ENCODE measurements at places on chromosomes 2 and 18.

- DNase-seq = no peak
Measured at GRCh38 chr2:130762031-130762909, 6.9 kb downstream of the AMER3 start.

DNA sequence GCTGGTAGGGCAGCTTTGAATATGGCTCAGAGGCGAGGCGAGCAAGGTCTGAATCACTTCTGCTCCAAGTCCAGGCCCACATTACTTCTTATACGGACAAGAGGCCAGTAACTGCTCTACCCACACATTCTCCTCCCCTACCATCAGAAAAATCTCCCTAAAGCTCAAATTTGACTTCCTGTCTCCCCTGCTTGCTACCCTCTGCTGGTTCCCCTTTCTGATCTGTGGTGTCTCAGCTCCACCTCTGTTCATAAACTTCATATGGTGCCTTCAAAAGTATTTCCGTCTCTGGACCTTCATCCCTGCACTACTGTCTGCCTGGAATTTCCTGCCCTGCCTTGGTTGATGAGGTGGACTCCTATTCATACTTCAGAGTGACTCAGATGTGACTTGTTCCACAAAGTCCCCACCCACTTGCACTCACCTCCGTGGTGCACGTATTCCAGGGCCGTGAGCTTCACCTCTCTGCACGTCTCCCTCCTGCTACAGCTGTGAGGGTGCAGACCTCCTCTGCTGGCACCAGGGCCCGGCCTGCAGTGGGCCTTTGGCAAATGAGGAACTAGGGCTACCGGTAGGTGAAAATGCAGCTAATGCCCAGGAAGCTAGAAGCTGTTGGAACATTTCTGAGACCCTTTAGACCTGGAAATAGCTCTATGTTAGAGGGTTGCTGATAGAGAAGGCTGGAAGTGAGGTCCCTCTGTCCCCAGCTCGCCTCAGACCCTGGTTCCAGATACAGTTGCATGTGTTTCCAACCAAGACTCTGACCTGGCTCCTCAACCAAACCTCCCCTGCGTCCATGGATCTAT, 24.6 kb upstream of the KCMF1 start:
- DNase-seq = no peak

DNA sequence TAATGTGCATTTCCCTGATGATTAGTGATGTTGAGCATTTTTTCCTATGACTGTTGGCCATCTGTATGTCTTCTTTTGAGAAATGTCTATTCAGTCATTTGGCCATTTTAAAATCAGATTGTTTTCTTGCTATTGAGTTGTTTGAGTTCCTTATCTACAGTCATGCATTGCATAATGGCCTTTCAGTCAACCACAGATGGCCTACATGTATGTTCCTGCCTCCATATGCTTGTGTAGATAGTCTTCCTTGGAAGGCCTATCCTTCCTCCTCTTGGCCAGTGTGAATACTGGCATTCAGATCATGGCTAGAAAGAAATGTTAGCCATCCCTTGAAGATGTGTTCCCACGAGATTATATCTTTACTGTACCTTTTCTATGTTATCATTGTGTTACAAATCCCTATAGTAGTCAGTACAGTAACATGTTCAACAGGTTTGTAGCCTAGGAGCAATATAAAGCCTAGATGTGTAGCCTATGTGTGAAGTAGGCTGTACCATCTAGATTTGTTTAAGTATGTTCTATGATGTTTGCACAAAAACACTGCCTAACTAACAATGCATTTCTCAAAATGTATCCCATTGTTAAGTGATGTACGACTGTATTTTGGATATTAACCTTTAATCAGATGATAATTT, 65.6 kb upstream of the CD302 start:
- no peak for DNase-seq

DNA sequence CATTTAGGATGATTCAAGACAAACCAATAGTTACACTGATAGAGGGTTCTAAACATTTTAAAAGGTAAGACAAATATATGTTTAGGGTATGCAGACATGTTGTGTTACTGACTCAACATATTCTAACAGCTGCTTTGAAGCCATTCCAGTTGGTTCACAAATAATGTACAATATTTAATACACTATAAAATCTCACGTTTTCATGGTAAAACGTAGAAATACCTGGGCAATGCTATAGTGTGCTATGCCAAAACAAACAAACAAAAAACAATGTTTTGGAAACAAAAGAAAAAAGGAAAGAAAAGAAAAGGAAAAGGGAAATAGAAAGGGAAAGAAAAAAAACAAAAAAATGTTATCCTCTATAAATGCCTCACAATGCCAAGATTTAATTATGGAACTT, 277.1 kb downstream of the TCF4 start:
- no peak for DNase-seq

DNA sequence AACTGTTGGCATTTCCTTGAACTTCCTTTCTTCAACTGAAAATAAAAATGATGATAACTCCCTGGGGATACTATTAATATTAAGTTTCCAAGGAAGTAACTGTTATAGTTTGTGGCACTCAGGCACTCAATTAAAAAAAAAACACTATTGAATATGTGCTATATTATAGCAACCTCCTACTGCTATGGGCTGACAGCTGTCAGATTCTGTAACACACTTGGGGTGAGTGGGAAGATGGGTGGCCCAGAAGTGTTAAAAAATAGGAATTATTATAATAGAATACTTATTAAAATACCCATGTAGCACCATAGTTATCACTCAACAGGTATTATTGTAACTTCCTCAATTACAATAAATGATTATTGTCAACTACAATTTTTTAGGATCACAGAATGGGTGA, 130.9 kb downstream of the RNF152 start:
- no peak for DNase-seq
